NCI-H1436 treated with DMSO at 0.1 percent for 48 hours (cell line): ENCODE measurements at places on chromosomes 3 and 15.

DNA sequence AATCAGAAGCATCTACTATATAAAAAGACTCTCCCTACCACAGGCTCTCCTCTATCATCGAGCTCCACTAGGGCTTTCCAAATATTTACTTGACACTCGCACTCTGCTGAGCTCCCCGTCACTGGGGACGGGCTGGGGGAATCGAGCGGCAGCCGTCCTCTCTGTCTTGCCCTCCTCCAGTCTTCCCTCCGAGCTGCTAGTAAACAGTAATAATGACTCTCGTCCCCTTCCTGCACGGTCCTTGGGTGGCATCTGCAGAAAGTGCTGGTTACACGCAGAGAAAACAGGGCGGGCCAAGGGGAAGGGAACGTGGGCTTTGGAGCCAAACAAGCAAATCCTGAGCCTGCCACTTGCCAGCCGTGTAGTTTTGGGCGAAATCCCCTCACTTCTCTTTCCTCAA, 96.6 kb downstream of the LRIG1 start:
- no peak for DNase-seq

GRCh38 chr3:122572940-122573412, 4.5 kb upstream of the PARP15 start:
- DNase-seq, result no peak

- DNase-seq, result no peak
Measured at GRCh38 chr3:16328124-16328523, 63.1 kb downstream of the OXNAD1 start.

GRCh38 chr15:95923792-95924191, 406.7 kb upstream of the NR2F2 start:
- DNase-seq, result no peak

DNA sequence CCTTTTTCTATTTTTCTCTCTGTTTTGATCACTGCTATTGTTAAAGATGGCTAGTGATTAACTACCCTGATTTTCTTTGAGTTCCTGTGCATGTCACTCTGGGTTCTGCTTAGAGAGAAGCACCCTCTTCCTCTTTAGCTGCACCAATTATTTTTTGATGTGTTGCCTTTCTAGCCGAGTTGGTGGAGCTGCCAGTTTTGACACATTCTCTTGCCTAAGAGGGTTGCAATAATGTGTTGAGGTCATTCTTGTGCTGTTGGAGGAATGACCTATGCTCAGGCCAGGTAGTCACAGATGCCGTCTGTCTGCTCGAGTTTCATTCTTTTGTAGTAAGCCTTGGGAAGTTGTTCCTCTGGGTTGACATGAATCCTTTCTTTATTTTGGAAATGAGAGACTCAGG, 84.6 kb upstream of the DPH6 start:
- no peak for DNase-seq

DNA sequence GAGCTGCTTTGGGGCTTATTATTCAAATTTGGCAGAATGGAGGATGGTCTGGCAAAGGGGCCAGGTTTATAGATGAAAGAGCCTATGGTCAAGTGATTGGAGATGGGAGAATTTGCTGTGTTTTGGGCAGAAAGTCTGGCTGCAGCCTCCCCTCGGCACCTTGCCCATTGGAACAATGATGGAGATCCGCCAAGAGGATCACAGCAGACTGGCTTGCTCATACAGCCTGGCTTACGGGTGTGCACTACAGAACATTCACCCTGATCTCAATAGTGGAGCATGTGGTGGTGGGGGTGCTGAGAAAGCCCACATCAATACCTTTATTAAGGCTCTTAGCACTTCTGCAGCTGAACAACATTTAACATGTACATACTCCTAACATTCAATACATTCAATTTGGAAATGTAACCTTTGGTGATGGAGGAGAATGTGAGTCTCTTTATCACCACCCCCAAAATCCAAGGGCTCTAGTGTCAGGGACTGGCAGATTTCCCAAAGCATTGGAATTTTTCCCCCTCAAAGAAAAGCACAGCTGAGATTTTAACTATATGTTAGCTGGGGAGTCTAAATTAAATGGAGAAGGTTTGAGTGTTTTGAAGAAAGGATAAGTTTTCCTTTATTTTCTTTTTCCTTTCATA, 118.4 kb upstream of the TMC3 start:
- no peak for DNase-seq

GRCh38 chr15:80202641-80203360, 49.2 kb downstream of the CTXND1 start:
- no peak for DNase-seq

DNA sequence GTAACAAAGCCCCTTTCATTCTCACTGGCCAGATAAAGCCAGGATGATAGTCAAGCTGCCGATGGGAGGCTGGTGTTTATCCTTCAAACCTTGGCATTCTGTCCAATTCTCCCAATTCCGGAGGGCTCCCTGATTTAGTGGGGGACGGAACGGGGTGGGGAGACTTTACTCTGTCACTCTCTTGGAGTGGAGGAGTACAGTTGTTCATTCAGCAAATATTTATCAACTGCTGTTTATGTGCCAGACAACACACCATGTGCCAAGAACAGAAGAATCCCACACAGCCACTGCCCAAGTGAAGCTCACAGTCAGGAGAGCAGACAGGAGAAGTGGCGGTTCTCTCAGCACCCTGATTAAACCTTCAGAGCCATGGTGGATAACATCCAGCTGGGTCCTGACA, 63.3 kb downstream of the WNT5A start:
- no peak for DNase-seq

GRCh38 chr3:128394033-128394432, 72.7 kb downstream of the DNAJB8 start:
- DNase-seq, result no peak

GRCh38 chr3:39414421-39414907, 7.9 kb downstream of the RPSA start:
- DNase-seq, result no peak

GRCh38 chr3:12557473-12558100, 700 bp downstream of the MKRN2 start:
- DNase-seq, result no peak

- no peak for DNase-seq
Measured at GRCh38 chr3:181932039-181932438, 220.3 kb downstream of the SOX2 start.

DNA sequence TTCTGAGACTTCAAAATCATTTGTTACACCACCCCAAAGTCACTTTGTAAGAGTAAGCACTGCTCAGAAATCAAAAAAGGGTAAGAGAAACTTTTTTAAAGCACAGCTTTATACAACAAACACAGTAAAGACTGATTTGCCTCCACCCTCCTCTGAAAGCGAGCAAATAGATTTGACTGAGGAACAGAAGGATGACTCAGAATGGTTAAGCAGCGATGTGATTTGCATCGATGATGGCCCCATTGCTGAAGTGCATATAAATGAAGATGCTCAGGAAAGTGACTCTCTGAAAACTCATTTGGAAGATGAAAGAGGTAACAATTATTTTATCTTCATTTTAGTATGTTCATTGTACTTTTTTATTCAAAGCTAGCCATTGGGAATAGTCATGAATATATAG, 32.6 kb downstream of the BLM start:
- no peak for DNase-seq

GRCh38 chr15:101461097-101461496, 28.4 kb downstream of the PCSK6 start:
- no peak for DNase-seq

DNA sequence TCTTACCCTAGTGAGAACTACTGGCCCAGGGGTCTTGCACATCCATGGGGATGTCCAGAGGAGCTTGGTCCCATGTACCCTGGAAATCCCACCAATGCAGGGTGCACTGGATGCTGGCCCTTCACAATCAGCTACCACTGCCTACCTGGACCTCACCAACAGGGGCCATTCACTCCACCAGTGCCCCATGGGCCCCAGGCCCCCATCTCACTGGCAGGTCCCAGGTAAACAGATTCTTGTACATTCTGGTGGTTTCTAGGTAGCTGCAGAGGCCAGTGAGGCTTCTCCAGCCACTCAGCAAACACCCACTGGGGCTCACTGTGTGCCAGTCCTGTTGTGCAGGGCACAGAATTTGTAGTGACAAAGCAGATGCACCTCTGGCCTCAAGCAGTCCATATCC, 24.9 kb downstream of the RAB6B start:
- DNase-seq, result no peak

DNA sequence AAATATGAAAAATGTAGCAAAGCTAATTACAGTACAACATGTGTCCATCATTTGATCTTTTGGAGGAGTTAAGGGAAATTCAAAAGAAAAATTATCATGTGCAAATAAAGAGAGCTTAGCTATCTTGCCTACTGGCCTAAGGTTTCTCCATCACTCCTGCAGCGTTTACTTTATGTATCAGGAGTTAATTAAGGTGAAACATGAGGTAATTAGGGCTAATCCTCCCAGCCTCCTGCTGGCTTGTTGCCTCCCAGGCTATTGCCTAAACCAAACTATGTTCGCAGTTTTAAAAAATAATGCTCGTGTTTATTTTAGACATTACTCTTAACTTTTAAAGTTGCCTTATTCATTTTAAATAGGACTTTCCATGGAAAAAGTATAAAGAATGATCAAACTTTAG, 367.5 kb downstream of the ROBO2 start:
- DNase-seq, result no peak

GRCh38 chr15:67937153-67937761, 97.4 kb upstream of the RNU6-1 start:
- DNase-seq, result no peak

DNA sequence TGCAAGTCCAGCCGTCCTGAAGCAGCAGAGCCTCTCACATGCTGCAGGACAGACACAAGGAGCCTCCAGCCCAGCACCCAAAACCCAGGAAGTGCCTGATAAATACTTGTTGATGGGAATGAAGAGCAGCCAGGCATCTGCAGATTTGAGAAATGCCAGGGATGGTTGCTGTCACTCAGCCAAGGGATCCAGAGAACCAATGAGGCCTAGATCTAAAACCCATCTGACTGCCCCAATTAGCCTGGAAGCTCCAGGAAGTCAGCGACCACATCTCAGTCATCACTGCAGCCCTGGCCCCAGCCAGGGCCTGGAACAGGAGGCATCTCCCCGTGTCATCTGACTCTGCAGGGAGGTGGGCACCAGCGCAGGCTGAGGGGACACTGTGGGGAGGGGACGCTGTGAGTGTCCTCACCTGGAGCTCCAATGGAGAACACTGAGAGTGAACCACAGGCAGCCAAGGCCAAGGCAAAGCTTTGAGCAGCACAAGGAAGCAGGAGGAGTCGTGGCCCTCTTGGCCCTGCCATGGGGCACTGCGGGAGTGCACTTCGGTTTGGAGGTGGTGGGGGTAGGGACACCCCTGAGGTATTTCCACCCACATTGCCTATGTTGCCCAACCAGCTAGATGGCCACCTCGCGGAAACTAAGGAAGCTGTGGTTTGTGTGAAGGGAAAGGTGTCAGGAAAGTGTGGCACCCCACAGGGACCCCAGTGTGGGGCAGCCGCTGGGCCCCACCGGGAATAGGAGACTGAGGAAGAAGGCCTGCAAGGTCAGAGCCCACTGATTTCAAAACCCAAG, 229.5 kb downstream of the VPS13C start:
- DNase-seq, result no peak

DNA sequence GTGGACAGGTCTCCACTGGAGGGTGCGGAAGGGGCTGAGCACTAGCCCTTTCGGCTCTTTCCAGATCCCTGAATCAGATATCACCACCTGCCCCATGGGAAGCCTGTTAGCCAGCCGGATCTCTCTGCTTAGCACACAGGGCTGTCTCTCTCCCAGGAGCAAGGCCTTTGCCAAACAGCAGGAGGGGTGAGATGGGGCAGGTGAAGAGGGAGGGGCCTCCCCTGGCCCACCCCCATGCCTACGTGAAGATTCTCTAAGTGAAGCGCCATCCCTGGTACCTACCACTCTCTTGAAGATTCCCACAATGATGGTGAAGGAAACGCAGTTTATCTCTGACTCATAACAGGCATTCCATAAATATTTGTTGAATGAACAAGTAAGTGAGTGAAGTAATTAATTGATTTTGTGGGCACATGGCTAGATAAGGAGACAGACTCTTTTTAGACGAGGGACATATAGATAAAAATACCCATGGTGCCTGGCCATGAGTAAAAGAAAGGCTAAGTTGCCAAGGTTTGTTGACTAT, 19.6 kb upstream of the HCN4 start:
- no peak for DNase-seq

GRCh38 chr3:125319765-125320164, 55.4 kb downstream of the ZNF148 start:
- no peak for DNase-seq

GRCh38 chr3:28316226-28316625, 32.3 kb upstream of the ZCWPW2 start:
- no peak for DNase-seq

DNA sequence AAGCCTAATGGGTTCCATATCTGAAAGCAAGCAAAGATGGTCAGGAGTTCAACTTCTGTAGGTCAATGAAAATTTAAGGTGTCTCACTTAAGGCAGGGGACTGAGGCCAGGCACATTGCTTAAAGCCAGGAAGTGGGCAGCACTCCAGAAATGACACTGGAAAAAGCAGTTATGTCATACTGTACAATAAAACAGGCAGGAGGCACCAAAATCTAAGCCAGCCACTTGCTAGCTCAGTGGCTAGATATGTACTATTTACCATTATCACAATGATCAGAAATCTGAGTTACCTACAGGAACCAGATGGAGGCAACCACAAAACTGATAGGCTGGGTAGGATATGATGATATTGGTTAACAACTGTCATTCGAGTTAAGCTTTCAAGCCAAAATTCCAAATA, 57.3 kb downstream of the FRMD5 start:
- DNase-seq, result no peak

GRCh38 chr3:170277833-170278580, 55.8 kb downstream of the PRKCI start:
- no peak for DNase-seq

DNA sequence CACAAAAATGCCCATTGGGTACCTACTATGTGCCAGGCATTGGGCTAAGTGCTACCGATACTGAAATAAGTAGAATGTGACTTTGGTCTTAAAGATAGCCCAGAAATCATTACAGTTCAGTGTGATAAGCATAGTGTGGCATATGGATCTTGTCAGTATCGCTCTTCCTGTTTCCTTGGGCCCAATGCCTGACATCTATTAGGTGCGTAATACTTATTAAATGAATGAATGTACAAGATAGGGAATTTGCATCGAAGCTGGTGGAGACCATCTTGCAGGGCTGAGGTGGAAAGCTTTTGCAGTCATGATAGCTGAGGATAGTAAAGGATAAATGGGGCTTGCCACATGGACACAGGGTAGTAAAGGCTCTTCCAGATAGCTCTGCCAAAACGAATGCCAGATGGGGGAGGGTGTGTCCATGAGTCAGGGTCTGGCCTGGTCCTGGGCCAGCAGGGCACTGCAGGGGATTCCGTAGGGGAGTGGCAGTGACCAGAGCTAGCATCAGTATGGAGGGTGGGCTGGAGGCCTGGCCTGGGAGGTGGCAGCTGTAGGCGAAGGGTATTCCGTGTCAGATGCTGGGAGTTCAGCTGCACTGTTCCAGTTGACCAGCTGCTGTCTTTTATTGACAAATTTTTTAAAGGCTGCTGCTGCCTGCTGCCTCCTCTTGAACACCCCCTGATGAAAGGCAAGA, 23.5 kb downstream of the TSEN2 start:
- DNase-seq, result no peak

GRCh38 chr3:40885430-40885829, 313.9 kb upstream of the CTNNB1 start:
- DNase-seq, result no peak
